ENCODE measurements at places on chromosomes 7 and 10.

DNA sequence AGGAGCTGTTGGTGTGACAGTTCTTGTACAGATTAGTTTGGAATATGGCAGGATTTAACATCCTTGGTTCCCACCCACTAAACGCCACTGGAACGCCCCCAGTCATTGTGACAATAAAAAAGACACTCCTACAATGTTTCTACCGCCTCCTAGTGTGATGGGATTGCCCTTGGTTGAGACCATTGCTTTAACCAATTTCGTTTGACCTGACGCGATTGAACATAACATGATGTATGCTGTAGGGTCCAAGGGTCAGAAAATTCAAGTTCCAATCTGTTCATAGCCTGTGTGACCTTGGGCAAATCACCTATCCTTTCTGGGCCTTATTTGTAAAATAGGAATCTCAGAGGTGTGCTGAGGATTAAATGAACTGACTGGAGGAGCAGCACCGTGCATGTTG, 12.5 kb downstream of the MXI1 start:
- no peak for DNase-seq

DNA sequence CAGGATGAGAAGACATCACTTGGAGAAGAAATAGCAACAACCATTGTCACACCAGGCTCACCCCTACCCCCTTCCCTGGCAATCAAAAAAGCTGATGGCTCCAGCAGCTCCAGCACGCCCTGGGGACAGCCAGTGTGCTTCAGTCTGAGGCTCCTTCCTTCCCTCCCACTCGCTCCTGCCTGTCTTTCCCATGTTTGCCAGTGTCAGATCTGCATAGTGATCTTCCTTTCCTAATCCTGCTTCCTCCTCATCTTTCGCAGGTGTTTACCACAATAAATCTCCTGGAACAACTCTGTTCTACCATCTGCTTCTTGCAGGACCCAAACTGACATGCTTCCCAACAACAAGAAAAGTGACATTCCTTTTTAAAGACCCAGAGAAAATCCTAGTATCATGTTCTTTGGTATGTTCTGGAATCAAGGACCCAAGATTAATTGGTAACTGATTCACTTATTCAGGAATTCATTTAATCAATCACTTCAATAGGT, 57.1 kb downstream of the STEAP1B start:
- no peak for DNase-seq

DNA sequence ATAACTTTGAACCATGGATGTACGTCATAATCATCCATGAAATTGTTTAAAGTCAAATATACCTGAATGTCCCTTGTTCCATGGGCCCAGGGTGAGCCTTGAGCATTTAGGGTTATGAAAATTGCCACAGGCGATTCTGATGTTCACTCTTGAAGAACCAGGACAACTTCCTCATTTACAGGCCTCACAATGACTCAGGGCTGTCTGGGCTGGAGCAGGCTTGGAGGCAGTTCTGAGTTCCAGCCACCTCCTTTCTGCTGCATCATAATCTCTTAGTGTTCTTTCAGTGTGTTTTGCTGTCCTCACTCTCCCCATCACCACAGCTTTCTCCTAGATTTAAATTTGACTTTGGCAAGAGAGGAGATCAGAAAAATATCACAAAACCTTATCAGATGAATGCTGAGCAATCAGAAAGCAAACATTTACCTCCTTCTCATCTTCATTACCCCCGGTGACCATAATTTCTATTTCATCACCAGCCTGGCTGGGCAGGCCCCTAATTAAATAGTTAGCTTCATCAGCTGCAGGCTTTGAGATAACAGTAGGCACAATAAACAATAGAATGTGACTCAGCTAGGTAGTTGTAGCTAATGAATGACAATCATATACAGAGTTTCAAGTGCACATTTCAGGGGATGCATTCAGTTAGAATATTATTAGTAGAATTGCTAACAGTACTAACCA, 571.0 kb downstream of the SH2D4B start:
- DNase-seq: no peak

GRCh38 chr7:112422842-112423496, 27.3 kb upstream of the IFRD1 start:
- DNase-seq: peak; percentile 60

DNA sequence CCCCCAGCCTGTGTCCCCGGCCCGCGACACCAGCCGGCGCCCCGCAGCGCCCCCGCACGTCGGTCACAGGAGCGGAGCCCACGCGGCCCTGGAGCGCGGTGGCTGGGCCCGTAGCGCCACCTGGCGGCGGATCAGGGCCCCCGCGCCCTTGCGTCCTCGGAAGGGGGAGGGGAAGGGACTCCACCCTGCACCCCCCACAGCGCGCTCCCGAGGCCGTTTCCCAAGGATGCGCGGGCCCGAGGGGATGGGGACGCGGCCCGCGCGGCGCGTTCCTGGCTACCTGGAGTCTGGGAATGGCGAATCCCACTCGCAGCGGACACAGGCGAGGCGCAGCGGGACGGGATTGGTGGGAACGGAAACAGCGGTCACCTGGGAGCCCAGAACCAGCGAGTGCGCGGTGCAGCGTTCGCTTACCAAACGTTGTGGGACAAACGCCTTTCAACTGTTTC, 23.8 kb upstream of the MKI67 start:
- DNase-seq: peak; percentile 71

DNA sequence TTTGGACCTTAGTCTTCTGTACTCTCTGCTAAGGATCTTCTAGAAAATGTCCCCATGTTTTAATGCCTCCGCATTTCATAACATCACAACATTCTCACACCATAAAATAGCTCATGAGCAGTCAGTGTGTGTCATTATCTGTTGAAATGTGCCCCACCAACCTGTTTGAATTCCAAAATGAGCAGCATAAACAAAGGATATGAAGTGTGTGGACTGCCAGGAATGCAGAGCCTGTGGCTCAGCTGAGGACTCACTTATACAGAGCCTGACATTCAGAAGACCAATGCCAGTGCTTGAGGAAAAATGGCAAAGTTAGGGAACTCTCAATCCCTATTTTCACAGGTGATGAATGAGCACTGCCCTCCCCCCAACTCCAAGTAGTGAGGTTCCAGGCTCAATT, 621.4 kb downstream of the POM121L12 start:
- no peak for DNase-seq

DNA sequence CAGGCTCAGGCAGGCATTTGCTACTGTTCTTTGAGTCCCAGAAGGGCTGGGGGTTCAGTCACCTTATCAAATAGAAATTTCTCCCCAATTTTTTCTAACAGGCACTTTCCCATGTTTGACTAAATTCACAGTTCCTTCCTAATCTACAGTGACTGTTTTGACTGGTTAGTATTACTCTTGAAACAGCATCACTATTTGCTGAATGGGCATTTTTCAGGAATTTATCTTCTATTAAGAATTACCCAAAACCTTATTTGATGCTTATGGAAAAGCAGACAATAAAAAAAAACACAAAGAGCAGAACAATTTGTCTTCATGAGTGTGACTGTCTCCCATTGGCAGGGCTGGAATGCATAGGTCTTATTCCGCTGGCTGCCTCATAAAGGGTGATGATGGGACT, 269.0 kb downstream of the DOCK4 start:
- DNase-seq: no peak

DNA sequence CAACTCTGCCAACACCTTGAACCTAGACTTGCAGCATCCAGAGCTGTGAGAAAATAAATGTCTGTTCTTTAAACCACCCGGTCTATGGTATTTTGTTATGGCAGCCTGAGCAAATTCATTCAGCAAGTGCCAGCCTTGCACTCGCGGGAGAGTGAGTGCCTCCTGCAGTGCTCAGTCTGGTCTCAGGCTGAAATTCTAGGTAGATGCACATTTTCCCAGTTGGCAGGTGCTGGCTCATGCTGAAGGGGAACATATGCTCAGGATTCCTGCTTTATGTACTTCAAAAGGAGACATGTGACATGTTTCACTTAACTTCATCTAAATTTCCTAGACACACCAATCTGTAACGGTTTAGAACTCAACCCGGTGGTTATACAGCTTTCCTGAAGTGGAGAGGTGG, 170.8 kb downstream of the MGMT start:
- DNase-seq: no peak

Data from hematopoietic multipotent progenitor cell treated with erythropoietin and hydrocortisone succinate and interleukin-3 and kit ligand, for 8 days (in vitro differentiated cells).